Muscle of leg (tissue), 16 donors: ENCODE measurements at places on chromosomes 13 and 19.
A peak's percentile ranks its signal among the peaks of the same experiment; 100 is the strongest.

DNA sequence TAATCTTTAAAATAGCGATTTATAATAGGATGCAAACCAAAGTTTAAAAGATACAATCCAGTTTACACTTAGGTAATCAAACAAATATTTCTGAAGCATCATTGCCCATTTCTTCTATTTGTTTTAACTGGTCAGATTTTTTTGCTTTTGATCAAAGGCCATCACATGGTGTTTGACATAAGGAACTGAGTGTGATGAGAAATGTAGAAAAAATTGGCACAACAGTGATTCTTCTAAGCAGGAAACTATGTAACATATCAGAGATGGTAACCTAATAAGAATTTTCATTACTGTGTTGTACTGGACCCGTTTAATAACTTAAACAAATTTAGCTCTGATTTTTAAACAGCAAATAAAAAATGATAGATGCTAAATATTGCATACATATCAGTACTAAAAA is 644.7 kb upstream of the KLF12 start:
- DNase-seq = peak; percentile 9

GRCh38 chr19:3482507-3483225 is 575 bp downstream of the SMIM44 start:
- no peak for DNase-seq

DNA sequence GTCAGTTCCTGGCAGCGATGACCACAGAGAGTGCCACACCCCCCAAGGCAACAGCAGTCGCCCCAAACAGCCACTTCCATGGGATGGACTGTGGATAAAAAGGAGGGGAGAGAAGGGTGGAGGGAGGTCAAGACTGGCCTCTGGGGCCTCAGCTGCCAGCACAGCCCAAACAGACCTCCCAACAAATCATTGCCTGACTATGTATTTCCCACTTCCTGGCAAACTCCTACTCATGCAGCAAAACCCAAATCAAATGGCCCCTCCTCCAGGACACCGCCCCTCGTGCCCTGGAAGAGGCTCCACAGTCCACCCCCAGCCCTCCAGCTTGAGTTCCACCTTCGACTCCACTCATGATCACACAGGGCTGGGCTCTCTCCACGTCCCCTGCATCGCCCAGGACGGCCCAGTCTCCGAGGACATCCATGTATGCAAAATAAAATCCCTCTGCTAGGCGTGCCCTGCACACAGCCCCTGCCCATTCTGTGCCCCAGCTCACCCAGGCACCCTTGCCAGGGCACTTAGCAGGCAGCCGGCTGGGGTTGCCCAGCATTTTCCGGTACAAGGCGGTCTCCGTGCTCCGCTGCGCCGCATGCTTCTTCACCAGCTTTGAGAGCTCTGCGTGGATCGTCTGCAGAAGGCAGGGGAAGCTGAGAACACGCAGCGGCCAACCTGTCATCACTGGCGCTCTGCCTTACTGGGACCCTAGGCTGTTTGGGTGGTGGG is 10.5 kb upstream of the ELL start:
- DNase-seq = no peak

- no peak for DNase-seq
Measured at GRCh38 chr13:73715911-73716510, 418.2 kb downstream of the KLF12 start.

- no peak for DNase-seq
Measured at GRCh38 chr19:49368711-49369358, 5.2 kb downstream of the DKKL1 start.

DNA sequence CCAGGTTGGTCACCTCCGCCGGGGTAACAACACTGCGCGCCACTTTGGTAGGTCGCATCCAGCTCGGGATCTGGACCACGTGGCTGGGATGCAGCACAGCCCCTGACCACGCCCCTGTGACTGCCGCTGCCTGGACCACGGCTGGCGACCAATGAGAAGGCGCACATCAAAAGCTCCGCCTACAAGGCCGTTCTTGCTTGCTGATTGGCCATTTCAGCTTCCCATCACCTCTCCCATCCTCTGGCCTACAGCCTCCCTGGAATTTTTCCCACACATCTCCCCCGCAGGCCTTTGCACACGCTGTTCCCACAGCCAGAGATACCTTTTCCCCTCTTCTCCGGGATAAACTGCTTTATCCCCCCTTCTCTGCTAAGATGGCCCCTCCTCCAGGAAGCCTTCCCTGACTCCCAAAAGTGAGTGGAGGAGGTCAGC is 12.5 kb upstream of the MAP1S start:
- DNase-seq = no peak

DNA sequence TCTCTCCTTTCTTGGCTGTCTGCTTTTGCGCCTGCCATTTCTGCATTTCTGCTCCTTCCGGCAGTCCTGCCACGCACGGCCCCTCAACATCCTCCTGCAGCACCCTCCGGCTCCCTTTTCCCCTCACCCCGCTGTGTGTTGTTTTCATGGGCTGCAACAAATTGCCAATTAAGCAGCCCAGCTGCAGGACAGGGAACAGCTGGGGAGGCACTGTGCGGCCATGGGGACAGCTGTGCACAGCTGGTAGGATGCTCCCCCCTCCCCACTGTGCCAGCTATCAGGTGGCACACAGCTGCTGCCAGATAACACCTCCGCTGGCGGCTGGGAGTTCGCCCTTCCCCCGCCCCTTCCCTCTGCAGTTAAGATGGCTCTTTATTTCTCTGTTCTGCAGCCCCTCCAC is 25.4 kb downstream of the LYL1 start:
- DNase-seq = peak; percentile 82

DNA sequence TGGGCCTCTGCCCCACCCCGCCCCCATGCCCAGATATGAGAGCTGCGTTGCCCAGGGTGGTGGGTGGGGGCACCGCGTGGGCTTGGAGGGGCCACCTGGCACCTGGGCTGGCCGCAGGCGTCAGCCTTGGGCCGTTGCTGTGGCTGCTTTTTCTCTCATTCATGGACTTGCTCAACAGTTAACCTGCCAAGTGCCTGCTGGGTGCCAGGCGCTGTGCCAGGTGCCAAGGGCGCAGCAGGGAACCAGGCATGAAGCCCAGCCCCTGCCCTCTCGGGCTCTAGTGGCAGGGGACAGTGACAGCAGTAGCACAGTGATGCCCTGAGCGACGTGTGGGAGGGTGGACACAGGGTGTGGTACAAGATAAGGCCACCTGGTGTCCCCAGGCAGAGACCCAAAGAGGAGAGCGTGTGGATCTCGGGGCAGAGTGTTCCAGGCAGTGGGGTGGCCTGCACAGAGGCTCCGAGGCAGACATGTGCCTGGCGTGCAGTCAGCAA is 28.1 kb downstream of the DHX34 start:
- no peak for DNase-seq

DNA sequence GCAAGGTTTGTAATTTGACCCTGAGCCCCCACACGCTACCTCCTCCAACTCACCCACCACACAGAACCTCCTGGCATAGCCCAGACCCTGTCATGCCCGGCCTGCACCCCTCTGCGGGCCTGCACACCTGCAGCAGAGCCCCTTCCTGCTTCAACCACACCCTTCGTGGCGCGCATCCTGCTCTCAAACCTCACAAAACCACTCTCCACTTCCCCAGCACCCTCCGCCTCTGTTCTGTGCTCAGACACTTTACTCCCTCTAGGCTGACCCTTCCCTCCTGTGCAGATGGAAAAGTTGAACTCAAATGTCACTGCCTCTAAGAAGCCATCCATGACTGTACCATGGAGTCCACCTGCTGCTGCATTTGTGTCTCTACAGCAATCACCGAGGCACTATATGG is 28.5 kb downstream of the FAAP24 start:
- DNase-seq = no peak

- no peak for DNase-seq
Measured at GRCh38 chr13:104650431-104650830, 1584.2 kb upstream of the SLC10A2 start.

GRCh38 chr13:43769529-43769928 is 17.2 kb downstream of the ENOX1 start:
- DNase-seq = no peak

- DNase-seq = peak; percentile 36
Measured at GRCh38 chr13:109968876-109969577, 182.6 kb upstream of the IRS2 start.

GRCh38 chr19:38742906-38743305 is 1.4 kb downstream of the CAPN12 start:
- no peak for DNase-seq

DNA sequence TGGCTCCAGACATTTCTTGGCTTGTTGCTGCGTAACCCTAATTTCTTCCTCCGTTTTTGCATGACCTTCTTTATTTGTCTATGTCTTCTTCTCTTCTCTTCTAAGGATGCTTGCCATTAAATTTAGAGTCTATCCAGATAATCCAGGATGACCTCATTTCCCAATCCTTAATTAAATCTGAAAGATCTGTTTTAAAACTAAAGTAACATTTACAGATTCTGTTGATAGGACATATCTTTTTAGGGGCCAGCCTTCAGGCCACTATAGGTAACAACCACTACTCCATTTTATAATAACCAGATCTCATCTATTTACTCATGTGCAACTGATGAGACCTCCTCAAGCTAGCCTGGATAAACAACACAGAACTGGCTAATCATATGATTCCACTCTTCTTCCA is 490.5 kb upstream of the SLC10A2 start:
- no peak for DNase-seq
